ENCODE measurements at places on chromosomes 11 and 22. TPM values are rescaled to one million over a fixed set of nuclear protein-coding genes. Genes with fewer than 3 reads are reported as not detected.

Gene FGF3
- not detected for total RNA-seq

Gene PRDM10
- total RNA-seq = 2.6 TPM

Gene EIF3F
- total RNA-seq = 323 TPM

Gene CALCA
- 0.35 TPM for total RNA-seq

Gene INS
- total RNA-seq = not detected

Gene CASP5
- total RNA-seq = not detected

Gene WT1
- total RNA-seq = 5.5 TPM

Gene NPAS4
- total RNA-seq = not detected

Gene OR56A3
- total RNA-seq = not detected

Measured in A549 treated with ZK216348 at 1 μM for 4 hours (cell line).